ENCODE measurements at places on chromosomes 5 and 9. TPM values are rescaled to one million over a fixed set of nuclear protein-coding genes. Genes with fewer than 3 reads are reported as not detected.

The ACOT12 gene
- total RNA-seq, result under 0.01 TPM

The STARD4 gene
- total RNA-seq, result 14.8 TPM

GRCh38 chr9:98888801-98889421 is 54.8 kb upstream of the COL15A1 start:
- DNase-seq, result no peak

DNA sequence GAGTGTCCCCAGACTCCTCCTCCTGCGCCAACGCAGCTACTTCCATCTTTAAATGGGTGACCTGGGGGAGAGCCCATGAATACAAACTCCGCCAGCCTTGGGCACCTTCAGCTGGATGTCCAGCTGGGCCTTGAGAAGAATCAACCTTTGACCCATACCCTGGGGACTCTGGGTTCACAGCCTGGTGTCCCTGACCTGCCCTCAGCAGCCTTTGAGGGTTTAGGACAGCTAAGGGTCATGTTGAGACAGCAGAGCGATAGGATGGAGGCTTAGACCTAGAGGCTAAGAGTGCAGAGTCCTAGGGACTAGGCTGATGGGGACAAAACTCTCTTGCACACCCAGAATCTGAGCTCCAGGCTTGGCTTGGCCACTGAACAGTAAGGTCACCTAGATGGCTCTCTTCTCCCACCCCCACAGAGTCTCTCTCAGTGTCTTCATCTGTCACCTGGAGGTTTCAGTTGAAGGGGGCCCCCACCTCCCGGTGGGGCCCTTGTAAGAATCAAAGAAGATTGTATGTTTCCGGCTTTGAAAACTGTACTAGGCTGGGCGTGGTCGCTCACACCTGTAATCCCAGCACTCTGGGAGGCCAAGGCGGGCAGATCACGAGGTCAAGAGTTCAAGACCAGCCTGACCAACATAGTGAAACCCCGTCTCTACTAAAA is 6.7 kb upstream of the AQP3 start:
- no peak for DNase-seq

DNA sequence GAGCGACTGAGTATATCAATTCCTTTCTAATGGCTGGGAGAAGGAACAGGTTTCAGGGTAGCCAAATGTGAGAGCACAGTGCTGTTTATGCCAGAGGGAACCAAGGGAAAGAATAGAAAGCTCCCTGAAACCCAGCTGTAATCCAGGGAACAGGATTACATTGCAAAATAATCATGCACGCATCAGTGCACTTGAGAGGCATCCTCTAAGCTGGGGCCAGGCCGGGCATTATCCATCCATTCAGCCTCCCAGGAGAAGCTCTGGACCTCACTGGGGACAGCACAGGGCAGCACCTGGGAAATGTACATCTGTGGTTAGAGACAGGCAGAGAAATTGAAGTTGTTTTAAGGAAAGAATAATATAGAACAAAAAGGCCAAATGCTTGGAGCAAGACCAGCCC is 72.7 kb downstream of the MTRR start:
- DNase-seq, result no peak

- DNase-seq, result no peak
Observed at GRCh38 chr5:155434267-155434666, 420.7 kb downstream of the KIF4B start.

The SLC4A9 gene
- not detected for total RNA-seq

The DNAH5 gene
- 0.27 TPM for total RNA-seq

DNA sequence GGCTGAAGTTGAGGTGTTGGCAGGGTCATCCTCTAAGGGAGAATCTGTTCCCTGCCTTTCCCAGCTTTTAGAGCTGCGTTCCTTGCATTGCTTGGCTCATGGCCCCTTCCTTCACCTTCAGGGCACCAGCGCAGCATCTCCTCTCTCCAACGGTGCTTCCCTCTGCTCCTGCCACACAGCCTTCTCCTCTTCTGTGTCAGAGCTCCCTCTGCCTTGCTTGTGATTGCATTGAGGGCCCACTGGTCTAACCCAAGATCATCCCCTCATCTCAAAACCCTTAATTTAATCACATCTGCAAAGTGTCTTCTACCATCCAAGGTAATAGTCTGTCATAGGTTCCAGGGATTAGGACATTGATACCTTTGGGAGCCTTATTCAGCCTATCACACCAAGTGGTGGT is 205.7 kb upstream of the TBCA start:
- DNase-seq, result no peak

The KCNN2 gene
- total RNA-seq, result under 0.01 TPM

DNA sequence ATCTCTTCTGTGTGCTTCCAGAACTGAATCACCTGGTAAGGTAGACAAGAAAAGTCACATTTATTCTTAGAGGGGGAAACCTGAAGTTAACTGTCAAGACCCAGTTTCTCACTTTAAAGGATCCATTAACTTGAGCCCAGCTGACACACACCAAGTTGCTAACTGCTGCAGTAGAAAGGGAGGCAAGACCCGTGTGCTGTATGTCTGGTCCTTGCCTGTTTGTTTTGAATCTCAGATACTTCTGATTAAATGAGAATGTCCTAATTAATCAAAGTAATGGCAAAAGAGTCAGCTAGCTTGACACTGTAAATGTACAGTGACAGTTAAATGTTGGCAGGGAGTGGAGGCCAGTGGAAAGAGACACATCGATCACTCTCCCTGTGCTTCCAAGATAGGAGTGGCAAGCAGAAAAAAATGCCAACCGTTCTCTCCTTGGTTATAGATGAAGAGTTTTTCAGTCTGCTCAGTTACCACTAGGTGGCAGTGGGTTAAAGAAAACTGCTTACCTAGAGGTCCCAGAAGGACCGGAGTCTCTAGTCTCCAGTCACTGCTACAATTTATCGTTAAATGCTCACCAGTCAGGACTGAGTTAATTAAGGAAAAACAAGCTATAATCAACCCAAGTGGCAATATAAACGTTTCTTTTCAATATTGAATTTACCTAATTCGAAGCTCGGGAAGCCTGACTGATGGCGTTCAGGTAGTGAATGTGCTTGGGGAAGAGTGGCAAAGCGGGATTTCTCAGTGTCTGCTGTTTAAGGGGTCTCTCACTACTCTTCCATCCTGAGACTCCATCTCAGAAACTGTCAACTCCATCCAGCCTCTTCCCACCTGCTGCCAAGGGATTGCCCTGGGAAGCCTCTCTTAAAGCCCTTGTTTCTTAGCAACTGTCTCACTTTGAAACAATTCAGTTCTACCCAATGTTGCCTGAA is 18.4 kb downstream of the LSM11 start:
- no peak for DNase-seq

The EQTN gene
- total RNA-seq, result not detected

DNA sequence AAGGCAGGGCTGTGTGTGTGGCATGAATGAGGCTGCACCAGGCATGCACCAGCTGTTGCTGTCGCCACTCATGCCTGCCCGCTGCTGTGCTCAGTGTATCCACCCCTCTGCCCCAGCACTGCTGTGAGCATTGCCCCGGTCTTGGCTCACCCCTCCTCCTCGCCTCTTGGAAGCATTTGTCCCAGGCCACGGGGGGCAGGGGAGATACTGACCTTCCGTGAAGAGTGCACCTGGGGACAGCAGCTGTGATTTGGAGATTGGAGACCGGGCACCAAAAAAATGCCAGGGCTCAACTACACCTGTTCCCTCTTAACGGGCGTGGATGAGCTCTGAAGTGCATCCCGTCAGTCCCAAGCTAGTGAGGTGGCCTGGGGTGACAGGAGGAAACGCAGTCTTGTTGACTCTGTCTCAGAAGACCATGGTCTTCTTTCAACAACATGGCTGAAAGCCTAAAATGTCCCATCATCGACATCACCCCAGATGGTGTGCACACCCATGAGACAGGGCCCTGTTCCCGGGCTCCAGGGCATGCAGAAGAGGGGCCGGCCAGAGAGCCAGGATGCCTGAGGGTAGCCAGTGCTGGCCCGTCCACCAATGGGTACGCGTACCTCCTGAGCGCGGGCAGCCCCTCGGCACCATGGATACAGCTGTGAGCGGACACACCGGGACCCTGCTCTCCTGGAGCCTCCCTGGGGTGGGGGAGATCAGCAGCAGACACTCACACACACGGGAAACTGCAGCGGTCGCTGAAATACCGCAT is 115.8 kb downstream of the COL5A1 start:
- no peak for DNase-seq

GRCh38 chr9:19787672-19788071 is 1.2 kb downstream of the SLC24A2 start:
- no peak for DNase-seq

Data from hematopoietic multipotent progenitor cell (in vitro differentiated cells).